Femur (tissue), 1 donor: ENCODE measurements at places on chromosomes 11 and 22.

DNA sequence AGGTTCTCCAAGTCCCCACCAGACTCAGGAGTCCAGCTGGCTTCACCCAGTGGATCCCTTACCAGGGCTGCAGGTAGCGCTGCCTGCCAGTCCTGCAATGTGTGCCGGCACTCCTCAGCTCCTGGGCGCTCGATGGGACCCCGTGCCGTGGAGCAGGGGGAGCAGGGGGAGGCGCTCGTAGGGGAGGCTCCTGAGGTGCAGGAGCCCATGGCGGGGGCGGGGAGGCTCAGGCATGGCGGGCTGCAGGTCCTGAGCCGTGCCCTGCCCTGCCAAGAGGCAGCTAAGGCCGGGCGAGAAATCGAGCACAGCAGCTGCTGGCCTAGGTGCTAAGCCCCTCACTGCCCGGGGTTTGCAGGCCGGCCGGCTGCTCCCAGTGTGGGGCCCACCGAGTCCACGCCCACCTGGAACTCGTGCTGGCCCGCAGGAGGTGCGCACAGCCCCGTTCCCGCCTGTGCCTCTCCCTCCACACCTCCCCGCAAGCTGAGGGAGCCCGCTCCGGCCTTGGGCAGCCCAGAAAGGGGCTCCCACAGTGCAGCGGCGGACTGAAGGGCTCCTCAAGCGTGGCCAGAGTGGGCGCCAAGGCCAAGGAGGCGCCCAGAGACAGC lies 792.9 kb upstream of the CCDC179 start:
- DNase-seq: no peak

DNA sequence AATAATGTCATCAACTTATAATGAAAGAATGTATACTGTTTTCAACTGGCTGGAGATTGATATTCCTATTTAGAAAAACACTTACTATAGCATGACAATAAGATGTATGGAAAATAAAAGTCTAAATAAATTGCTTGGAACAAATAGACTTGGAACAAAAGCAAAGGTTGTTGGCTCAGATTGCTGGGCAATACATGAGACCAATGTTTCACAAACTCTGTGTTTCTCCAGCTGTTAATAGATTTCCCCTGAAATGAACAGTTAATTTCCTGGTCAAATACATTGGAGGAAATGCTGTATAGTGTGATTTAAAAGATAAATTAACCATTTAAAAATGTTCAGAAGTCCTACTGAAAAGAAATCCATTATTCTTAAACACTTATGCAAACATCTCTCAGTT lies 40.1 kb upstream of the CTSC start:
- DNase-seq: no peak

DNA sequence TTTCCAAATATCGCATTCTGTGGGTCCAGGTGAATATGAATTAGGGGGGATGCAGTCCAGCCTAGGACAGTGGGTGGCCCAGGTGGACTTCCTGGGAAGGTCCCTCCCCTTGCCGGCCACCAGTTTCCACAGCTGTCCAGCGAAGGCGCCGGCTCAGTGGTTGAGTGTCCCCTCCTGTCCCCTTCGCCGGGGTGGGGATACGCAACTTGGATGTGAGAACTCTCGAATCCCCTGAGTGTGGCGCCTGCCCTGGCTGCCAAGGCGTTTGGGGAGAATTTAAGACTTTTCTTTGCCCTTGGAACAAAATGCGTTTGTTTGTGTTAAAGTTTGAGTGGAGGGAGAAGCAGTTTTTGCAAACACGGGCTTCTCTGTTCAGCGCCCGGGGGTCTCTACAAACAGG lies 123.7 kb downstream of the KCNQ1OT1 start:
- peak; percentile 13 for DNase-seq

GRCh38 chr11:41895081-41895480 lies 435.6 kb upstream of the LRRC4C start:
- no peak for DNase-seq

DNA sequence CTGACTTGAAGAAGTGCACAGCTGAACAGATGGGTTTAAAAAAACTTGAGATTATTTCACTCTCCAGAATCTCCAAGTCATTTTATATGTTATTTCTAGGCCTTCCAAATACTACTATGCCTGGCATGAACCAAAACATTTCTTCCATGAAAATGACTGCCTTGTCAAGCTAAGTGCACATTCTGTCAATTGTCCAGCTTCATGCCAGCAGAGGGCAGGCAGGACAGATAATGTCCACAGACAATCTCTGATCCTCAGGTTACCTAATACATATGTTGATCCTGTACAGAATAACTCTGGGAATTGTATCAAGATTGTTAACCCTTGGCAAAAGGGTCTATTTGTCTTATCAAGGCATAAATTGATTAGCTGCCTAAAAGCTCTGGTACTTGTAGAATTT lies 229.5 kb downstream of the AASDHPPT start:
- no peak for DNase-seq

GRCh38 chr11:19679952-19680828 lies 32.4 kb upstream of the NAV2 start:
- DNase-seq: peak; percentile 82

- DNase-seq: no peak
These were observed 745.8 kb upstream of the ANO5 start for GRCh38 chr11:21446939-21447590.

- no peak for DNase-seq
These were observed 119.7 kb upstream of the CD82 start for GRCh38 chr11:44445500-44446365.

DNA sequence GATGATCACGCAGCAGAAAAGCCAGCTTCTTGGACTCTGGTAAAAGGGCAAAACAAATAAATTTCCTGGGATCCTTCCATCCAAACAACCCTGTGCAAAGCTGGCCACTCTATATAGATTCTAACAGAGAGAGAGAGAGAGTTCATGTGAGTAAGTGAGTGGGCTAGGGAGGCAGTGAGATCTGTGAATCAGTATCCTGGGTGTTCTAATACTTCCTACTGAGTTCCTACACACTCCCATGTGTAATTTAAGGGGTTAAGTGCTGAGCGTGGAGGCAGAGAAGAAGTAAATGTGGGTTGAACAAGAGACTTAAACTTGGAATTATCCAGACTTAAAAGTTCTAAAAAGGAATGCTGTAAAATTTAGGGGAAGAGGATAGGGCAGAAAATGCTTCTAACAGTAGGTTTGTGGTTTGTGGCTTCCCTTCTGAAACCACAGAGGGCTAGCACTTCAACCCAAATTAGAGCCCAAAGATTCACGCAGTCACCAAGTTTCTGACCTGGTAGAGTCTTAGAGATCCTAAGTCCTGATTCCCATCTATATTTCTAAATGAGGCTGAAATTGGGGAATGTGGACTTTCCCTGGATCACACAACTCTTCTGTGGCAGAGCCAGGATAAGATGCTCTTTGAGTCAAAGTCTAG lies 413.9 kb downstream of the TENM4 start:
- no peak for DNase-seq

DNA sequence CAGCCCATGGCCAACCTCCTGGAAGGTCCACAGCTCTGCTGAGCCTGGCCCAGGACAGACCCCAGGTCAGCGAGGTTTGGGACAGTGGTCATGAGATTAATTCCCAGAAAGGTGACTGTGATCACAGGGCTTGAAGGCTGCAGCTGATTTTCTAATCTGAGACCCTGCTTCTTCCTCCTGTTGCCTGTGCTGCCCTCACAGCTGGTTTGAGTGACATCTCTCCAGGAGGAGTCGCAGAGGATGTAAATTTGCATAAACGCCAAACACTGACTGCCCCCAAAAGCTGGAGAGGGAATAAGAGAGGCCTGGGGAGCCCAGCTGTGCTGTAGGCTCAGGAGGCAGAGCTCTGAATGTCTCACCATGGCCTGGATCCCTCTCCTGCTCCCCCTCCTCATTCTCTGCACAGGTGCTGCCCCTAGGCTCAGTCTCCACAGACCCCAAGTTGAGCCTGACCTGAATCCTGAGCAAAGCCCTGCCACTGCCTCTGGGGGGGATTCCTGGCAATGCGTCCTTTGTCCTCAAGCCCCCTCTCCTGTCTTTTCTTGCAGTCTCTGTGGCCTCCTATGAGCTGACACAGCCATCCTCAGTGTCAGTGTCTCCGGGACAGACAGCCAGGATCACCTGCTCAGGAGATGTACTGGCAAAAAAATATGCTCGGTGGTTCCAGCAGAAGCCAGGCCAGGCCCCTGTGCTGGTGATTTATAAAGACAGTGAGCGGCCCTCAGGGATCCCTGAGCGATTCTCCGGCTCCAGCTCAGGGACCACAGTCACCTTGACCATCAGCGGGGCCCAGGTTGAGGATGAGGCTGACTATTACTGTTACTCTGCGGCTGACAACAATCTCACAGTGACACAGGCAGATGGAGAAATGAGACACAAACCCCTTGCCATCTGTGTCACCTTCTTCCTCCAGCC lies 23.8 kb downstream of the GGTLC2 start:
- DNase-seq: no peak

- no peak for DNase-seq
These were observed 5.1 kb upstream of the ARFGAP3 start for GRCh38 chr22:42862045-42862734.

GRCh38 chr11:75152651-75153427 lies 1.9 kb downstream of the SLCO2B1 start:
- no peak for DNase-seq

DNA sequence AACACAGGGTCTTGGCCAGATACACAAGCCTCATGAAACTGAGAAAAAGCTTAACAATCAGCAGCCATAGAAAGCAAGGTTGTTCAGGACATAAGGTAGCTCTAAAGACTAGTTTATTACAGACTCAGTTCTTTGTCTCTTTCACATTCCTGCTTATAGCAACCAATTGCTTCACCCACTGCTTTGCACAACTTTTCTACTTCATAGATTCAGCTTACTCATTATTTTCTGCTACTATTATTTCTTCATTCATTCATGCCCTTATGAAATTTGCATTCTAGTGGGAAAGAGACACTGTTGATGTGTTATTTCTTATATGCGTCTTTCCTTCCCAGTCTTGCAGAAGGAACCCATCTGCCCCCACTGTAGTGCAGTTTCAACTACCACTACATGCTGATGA lies 4.7 kb downstream of the CCDC34 start:
- no peak for DNase-seq

GRCh38 chr22:35575116-35575748 lies 34.6 kb downstream of the RASD2 start:
- no peak for DNase-seq

GRCh38 chr22:47034076-47034808 lies 271.8 kb downstream of the TBC1D22A start:
- no peak for DNase-seq

DNA sequence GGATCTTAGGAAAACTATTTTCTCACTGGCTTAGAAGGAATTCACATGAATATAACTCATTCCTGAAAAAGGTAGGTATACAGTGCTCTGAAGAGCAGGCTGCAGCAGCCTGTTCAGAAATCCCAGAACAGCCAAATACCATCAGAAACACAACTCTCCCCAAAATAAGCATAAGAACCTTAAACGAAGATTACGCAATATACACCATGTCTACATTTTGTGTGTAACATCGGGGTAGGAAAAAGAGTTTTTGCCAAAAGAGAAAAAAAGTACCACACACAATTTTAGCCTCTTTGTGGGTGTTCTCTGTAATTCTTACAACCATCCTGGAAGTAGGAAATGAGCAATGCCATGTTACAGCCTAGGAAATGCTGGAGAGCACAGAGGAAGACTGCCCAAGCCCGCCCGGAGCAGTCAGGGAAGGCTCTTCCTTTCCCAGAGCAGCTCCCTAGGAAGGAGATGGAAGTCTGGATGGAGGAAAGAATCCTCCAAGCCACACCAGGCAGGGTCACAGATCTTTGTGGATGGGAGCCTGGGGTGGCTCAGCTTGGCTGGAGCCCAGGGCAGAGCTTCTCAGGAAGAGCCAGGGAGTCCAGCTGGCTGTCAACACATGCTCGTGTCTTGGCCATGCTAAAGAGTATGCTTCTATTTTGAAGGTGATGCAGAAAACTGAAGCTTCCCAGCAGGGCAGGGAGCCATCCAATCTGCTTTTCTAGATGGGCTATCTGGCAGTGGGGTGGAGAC lies 49.7 kb upstream of the ARFGAP3 start:
- peak; percentile 69 for DNase-seq

DNA sequence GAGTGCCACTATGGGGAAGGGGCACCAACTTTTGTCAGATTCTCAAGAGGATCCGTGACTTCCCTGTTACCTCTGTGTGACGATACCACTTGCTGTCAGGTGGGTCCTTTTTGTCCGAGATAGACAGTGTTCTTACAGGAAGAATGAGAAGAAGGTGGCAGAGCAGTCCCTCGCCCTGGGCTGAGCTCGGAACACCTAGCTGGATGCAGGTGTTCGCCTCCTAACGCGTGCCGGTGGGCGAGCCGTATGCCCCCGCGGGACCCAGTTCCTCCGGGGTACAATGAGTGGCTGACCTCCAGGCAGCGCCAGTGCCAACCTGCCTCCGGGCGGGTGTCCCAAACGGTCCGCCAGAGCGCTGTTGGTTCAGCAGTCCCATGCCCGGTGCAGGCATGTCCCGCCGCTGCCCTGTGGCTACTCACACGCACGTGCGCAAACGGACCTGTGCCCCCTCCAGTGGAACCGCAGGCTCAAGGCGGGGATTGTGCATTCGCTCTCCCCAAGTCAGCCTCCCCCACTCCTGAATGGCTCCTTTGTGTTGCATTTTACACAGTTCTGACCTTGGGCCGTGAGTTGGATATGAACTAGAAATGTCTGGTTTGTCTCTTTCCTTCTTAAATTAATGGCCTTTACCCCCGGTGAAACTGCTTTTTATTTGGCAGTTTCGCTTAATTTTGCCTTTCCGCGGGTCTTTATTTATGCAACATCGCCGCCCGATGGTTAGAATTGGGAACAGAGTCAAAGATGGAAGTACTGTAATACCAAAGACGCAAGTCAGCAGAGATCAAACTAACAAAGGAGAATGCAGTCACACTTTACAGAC lies 1.1 kb upstream of the ABTB2 start:
- peak; percentile 85 for DNase-seq
